ENCODE measurements at places on chromosomes 1 and 21.

GRCh38 chr1:201756406-201756805 lies 72.6 kb upstream of the IPO9 start:
- DNase-seq: no peak

- DNase-seq: no peak
Observed at GRCh38 chr1:1775327-1776226, 2.7 kb downstream of the NADK start.

DNA sequence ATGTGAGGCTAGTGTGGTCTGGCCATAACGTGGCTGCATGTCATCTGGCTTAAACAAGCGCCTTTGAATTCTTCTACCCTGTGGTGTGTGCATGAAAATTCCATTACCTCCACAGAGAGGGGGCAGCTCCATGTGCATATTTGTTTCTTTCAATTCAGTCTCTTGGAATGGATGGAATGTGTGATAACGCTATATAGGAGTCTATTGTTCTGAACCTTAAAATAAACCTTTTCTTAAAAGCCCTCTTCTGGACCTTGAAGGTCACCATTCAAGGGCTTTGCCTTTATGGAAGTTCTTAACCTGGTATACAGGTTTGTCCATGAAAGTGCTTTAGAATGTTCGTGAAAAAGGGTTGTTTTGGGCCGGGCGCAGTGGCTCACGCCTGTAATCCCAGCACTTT lies 118.2 kb upstream of the ADGRL2 start:
- DNase-seq: no peak

DNA sequence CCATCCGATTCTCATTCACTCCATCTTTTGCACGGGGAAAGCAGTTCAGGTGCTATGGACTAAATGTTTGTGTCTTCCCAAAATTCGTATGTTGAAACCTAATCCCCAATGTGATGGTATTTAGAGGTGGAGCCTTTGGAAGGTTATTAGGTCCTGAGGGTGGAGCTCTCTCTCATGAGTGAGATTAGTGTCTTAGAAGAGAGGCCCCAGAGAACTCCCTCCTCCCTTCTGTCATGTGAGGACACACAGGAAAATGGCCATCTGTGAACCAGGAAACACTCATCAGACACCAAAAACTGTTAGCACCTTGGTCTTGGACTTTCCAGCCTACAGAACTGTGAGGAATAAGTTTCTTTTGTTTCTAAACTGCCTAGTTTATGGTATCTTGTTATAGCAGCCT lies 15.8 kb upstream of the CCDC190 start:
- DNase-seq: no peak
